Umbilical cord (tissue), 2 donors: ENCODE measurements at places on chromosomes 1 and 21. TPM values are rescaled to one million over a fixed set of nuclear protein-coding genes. Genes with fewer than 3 reads are reported as not detected.

- DNase-seq = no peak
Measured at GRCh38 chr1:60130703-60131102, 57.1 kb upstream of the C1orf87 start.

DNA sequence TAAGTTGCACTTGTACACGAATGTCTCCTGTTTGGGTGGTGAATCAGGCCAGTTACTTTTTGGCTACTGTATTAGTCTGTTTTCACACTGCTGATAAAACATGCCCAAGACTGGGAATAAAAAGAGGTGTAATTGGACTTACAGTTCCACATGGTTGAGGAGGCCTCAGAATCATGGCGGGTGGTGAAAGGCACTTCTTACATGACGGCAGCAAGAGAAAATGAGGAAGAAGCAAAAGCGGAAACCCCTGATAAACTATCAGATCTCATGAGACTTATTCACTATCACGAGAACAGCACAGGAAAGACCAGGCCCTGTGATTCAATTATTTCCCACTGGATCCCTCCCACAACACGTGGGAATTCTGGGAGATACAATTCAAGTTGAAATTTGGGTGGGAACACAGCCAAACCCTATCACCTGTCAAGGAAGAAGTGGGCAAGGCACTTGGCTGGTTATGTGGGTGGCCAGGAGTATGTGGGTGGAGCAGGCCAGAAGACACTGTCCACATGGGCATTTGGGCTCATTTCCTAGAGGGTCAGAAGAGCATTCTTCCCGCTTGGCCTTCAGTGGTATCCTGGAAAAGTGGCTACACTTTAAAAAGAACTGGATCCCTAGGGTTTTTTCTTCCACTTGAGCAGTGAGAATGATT, 228.8 kb downstream of the HHAT start:
- no peak for DNase-seq

The ANKRD65 gene
- total RNA-seq = 1.7 TPM

The POLR3C gene
- total RNA-seq = 23.1 TPM
